ENCODE measurements at places on chromosomes 4 and X.

DNA sequence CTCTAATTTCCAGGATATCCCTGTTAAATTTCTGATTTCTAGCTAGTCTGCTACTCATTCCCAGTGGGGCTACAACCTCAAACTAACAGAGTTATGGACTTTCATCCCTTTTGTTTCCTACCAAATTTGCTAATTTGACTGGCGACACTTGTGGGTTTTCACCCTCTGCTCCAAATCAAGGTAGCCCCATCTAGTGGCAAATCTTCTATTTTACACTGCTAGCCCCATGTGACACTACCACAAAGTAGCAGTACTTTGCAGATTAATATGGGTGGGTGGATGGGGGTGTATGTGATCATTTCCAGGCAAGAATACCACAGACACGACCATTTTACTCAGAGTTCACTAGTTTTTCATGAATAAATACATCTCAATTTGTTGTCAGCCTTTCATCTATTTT lies 150.3 kb downstream of the MSL3 start:
- DNase-seq = peak; percentile 17

DNA sequence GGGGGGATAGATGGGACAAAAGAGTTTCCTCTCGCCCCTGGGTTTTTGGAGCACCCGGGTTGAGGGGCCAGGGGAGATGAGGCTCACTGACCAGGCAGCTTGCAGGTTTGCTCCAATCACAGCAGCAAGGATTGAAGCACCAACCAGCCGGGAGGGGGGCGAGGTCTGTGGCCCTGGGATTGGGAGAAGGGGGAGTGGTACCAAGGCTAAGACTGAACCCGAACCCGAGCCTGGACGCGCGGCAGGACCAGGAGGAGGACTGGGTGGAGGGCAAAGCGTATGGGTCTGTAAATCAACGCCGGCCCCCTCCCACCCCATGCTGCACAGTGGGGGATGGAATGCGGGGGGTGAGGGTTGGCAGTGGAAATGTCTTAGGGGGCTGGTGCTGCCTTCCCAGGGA lies 3.5 kb downstream of the SOX3 start:
- no peak for DNase-seq

DNA sequence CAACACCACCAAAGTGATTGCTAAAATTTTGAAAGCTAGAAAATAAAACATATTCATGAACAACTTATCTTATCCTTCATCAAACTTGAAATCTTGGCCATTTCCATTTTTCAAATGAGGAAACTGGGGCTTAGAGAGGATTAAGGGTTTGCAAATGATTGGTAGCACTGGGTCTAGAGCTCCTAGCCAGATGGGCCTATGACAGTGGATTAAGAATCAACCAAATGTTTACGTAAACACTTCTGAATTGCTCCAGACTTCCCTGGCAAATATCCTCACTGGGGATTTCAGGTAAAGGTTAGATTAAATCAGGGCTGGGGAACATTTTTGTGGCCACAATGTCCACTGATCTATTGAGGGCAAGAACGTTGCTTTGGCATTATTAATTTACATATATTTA lies 241.2 kb downstream of the ANK2 start:
- DNase-seq = no peak

DNA sequence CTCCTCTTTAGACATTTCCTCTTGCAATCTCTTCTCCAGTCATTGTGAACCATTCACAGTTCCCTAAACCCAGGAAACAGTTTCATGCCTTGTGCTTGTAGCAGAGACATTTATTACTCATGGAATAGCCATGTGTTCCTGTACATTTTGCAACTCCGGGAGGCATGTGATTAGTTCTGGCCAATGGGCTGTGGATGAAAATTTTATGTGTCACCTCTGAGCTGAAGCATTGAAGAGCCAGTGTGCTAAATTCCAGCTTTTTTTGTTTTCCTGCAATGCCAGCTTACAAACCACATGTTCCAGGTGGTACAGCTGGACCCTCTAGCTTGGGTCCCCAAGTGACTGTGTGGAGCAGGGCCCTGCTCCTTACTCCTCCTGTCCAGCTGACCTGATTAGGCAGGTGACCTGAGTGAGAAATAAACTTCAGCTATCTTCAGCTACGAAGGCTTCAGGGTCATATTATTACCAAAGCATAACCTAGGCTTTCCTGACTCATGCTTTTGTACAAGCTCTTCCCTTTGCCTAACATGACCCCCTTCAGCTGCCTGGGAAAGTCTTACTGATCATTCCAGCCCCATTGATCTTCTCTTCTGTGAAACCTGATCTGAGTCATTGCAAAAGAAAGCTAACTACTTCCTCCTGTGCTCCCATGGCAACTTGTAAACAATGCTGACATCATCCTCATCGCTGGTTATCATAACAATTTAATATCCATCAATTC lies 200.4 kb downstream of the PTTG2 start:
- DNase-seq = peak; percentile 58

All from activated naive CD4-positive, alpha-beta T cell treated with anti-CD3 and anti-CD28 coated beads, Interleukin-2, amount 50 U/mL, for 16 hours (primary cell).